ENCODE measurements at places on chromosomes 12 and 14.
A peak's percentile ranks its signal among the peaks of the same experiment; 100 is the strongest.

DNA sequence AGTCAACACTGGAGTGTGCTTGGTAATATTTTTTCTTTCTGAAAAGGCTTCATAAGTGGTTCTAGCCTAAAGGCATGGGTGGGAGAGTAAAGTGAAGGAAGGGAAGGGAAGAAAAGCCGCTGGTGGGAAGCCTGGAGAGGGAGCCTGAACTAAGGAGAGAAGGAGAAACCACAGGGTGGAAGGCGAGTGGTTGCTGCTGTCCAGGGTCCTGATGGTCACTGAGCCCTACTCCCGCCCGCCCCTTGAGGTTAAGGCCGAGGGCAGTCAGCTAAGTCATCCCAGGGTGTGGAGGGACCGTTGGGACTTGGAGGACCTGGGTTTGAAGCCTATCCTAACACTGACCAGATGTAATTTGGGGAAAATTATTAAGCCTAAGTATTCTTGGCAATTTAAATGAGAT lies 189.1 kb downstream of the PIWIL1 start:
- DNase-seq: no peak

DNA sequence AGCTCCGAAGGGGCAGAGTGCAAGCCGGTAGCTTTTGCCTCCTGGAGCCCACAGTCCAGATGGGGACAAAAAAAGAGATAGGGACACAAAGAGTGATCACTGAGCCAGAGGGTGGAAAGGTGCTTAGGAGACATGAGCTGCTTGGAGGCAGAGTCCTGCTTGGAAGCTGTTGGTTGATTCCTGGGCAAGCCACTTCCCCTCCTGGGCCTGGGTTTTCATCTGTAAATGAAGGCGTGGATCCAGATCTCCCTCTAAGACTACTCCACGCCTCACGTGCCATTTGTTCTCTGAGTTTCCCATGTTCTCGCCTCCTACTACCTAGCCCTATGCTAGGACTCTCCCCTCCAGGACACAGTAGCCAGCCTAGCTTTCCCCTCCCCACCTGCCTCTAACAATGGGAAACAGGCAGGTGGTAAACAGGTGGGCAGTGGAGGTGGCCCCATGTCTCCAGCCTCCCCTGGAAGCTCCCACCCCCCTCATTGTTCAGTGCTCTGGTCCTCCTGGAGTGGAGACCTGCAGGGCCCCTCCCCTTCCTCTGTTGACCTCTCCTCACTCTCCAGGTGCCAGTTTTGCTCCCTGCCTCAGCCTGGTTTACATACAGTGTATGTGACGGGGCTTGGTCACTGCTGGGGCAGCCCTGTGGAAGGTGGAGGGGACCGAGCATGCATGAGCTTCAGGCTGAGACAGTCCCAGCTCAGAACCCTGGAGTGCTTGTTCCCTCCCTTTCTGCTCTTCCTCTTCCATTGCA lies 3.8 kb downstream of the SERPINA3 start:
- DNase-seq: no peak

GRCh38 chr12:73632661-73633060 lies 905.0 kb upstream of the ATXN7L3B start:
- DNase-seq: no peak

DNA sequence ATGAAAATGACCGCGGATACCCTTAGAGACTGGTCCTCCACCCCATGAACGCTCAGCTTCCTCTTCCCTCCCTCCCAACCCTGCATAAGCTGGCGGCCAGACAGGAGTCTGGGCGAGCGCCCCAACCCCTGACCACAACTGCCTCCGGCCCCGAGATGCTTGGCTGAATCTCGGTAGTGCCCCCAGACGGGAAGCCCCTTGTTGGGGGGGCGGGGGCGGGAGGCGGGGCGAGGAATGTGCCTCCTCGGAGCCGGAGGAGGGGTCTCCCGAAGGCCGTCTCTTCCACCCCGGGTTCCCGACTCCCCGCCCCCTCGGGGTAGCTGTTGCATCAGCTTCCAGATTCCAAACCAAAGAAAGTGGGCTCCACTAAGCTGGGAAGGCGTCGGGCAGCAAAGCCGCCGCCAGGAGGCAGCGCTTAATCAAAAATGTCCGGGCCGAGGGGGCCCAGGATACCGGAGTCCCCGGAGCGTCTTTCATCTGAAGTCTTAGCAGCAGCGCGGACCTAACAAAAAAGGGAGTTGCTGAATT lies 7.1 kb upstream of the MRPL52 start:
- DNase-seq: no peak

- peak; percentile 68 for DNase-seq
Measured at GRCh38 chr12:13044002-13044905, at the start of gene FAM234B. Gene FAM234B, plus strand, starts transcription at chr12:13044381. Its CDS starts 23 bp downstream, at chr12:13044404.

DNA sequence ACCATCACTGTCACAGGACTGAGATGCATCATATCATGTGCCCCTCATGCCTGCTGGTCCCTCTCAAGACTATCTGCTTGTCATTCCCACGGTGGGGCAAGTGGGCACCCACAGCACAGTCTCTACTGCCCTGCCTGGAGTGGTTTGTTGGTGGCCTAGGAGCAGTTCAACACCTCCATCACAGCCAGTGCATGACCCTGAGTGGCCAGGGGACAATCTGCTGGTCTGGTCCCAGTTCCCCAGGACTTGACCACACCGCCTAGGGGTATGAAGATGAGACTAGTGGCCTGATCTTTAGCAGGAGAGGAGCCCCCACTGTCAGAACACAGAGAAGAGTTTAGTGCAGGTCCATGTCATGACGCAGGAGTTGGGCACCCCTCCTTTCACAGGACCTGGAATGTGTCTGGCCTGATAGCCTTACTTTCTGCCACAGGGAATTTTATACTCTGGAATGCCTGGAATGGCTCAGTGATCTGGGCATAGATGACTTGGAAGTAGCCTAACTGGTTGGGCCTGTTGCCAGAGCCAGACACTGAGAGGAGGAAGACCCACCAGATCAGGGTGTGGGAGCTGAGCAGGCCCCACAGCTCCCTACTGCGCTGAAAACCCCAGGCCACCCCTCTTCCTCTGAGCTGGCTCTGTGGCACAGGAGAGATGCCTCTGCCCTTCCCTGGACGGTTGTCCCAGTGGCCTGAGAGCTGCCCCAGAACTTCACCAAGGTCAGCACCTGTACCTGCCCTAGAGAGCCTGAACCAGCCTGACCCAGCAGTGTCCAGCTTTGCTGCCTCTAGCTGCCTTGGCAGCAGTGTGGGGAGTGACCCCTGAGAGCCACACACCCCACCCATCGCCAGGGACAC lies 83.3 kb downstream of the PUS7L start:
- no peak for DNase-seq

DNA sequence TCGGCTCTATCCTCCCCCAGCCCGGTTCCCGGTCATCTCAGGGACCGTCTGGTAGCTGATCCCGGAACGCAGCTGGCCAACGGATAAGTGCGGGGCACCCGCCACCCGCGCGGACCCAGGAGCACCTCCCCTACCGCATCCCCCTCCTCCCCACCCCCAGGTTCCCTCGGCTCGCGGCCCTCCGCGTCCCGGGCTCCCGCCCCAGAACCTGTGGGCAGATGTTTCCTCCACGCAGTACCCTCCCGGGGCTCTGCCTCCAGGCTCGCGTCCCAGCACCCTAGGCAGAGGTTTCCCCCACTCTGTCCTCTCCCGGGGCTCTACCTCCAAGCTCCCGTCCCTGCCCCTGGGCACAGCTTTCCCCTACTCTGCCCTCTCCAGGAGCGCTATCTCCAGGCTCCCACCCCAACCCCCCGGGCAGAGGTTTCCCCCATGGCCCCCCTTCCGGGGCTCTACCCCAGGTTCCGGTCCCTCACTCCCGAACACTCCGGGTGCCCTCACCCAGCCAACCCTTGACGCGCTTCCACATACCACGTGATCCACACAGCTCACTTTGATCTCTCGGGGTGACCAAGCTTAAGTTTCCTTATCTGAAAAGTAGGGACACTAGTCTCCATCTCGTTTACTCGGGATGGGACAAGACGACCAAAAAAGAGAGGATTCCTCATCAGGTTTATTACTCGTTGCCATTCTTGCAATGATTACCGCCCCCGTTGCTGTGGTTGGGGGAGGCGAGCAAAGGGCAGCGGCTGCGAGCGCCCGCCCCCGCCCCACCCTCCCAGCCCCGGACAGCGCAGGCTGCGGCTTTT lies at the start of gene CCDC38:
Gene CCDC38, minus strand, starts transcription at position 91 of the 806 bp plus-strand sequence. CDS start 6,105 bp downstream, outside the sequence.
- peak; percentile 89 for DNase-seq

GRCh38 chr12:44457465-44457864 lies 418.6 kb downstream of the NELL2 start:
- no peak for DNase-seq

DNA sequence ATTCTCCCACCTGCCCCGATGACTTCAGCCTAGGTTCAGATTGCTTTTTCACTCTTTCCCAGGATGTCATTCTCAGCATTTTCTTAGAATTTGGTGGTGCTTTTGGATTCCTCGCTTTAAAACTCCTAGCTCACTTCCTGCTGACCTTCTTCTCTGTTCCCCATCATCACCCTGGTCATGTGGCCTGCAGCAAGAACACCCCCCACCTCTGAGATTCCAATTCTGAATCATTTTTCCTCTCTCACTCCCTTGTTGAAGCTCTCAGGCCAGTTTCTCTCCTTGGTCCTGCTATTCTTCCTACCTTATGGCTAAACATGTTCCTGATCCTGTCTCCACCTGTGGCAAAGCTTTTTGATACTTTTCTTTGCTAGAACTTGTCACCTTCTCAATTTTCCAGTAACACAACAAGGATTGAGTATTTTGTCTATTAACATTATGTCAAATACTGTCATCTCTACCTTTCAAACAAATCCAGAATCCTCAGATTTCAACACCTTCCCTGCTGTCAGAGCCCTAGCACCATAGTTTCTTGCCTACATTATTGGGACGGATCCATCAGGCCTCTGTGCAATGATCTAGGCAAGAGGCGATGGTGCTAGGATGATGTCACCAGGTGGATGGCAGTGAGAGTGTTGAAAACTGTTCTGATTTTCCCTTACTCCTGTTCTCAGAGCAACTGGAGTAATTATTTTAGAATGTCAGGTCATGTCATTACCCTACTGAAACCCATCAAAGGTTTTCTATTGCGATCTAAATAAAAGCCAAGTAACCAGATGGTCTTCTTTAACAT lies 233.7 kb downstream of the MON2 start:
- no peak for DNase-seq

GRCh38 chr14:64422756-64423155 lies 34.6 kb downstream of the MTHFD1 start:
- DNase-seq: no peak

GRCh38 chr12:31817120-31817519 lies 88.3 kb upstream of the AMN1 start:
- DNase-seq: no peak

DNA sequence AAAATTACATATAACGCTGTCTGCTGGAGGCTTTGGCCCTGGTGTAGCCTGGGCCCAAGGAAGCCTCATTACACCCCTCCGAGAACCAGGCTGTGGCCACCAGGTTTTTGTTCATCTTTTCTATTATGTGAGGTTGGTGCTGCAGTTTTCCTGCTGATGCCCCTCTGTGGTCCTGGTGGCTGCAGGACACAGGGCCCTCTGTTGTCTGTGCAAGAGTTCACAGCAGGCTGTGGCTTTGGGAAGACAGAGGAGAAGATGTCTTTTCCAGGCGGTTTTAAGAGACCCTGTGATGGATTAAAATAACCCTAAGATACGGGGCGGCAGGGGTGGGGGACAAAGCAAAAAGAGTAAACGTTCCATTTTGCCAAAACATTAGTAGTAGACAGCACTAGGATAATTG lies 121.5 kb downstream of the ADGRD1 start:
- no peak for DNase-seq

- DNase-seq: no peak
Measured at GRCh38 chr12:132685400-132685799, 1.7 kb downstream of the POLE start.

DNA sequence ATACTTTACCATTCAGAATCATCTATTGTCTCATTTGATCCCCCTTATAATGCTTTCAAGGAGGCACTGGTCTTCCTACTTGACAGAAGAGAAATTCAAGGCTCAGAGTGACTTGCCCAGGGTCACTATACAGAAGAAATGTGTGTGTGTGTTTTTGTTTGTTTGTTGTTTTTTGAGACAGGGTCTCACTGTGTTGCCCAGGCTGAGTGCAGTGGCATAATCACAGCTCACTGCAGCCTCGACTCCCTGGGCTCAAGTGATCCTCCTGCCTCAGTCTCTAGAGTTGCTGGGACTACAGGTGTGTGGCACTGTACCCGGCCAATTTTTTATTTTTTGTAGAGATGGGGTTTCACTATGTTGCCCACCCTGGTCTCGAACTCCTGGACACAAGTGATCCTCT lies 22.9 kb downstream of the IRF2BPL start:
- DNase-seq: no peak

DNA sequence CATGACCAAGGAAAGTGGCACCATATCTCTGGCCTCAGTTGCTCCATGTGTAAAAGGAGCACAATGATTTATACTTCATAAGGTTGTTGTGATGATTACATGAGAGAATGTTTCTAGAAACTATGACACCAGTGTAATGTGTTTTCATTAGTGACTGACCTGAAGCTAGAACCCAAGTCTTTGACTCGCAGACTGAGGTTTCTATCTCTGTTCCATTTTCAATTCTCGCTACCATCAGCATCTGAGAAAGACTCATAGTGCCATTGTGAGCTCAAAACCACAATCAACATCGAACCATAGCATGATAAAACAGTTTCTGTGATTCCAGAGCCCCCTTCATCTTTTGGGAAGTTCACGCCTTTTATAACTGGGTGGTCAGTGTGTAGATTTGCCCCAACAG lies 53.8 kb downstream of the STAB2 start:
- DNase-seq: no peak

GRCh38 chr14:76498976-76499375 lies 123.0 kb downstream of the ESRRB start:
- DNase-seq: no peak

DNA sequence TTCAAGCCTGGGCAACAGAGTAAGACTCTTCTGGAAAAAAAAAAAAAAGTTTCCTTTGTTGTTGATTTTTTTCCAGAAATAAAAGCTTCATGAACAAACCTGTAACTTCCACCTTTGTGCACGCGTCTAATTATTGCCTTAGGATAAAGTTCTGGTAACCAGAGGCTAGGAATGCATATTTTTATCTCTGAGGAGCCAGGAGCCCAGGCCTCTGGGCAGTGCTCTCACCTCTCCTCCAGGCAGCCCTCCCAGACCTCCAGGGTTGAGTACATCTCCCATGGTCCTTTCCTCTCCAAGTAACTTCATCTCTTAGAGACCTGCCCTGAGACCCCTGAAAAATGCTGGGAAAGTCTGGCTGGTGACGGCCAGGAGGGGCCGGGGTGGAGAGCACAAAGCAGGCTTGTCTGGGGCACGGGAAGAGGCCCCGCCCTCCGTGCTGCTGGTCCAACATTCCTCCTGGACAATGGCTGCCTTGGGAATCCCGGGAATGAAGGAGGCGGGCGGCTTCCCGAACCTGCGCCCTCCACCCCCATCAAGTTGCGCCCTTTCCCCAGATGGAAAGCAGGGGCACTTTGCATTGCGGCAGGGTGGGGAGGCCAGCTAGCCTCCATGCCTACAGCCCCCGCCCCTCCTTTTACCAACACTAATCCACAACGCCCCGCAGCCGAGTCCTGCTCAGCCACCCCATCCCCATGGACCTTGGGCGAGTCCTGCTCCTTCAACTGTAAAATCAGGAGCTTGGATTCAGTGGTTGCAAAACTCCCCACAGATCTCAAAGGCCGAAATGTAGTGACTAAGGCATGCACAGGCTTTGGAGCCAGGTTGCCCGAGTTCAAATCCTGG lies 7.3 kb upstream of the FIGNL2 start:
- DNase-seq: no peak
